ENCODE measurements at places on chromosomes 5 and 9. TPM values are rescaled to one million over a fixed set of nuclear protein-coding genes. Genes with fewer than 3 reads are reported as not detected.

The PCDHGA8 gene
- total RNA-seq: not detected

The MAMDC4 gene
- 15.9 TPM for total RNA-seq

The PHF19 gene
- total RNA-seq: 289 TPM

The SHC3 gene
- not detected for total RNA-seq

The CAMK4 gene
- total RNA-seq: 40.6 TPM

The PRUNE2 gene
- total RNA-seq: not detected

The FYB1 gene
- total RNA-seq: 129 TPM

- no peak for DNase-seq
These were observed 66.7 kb downstream of the SIL1 start for GRCh38 chr5:139131465-139131864.

DNA sequence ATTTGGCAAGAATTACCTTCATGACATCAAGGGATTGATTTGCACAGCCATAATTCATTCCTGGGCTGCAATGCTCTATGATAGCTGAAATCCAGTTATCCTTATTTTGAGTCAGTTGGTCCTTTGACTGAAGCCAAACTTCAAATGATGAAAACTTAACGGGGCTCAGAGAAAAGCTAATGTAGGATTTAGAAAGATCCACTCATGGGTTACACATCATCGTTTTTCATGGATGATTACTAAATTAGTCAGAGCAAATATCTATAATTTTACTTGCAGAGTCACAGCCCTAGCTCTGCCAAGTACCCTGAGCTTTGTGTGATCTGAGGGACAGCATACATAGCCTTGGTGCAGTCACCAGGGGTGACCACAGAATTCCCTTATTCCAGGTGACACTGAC is 27.3 kb upstream of the MUSK start:
- DNase-seq: no peak

DNA sequence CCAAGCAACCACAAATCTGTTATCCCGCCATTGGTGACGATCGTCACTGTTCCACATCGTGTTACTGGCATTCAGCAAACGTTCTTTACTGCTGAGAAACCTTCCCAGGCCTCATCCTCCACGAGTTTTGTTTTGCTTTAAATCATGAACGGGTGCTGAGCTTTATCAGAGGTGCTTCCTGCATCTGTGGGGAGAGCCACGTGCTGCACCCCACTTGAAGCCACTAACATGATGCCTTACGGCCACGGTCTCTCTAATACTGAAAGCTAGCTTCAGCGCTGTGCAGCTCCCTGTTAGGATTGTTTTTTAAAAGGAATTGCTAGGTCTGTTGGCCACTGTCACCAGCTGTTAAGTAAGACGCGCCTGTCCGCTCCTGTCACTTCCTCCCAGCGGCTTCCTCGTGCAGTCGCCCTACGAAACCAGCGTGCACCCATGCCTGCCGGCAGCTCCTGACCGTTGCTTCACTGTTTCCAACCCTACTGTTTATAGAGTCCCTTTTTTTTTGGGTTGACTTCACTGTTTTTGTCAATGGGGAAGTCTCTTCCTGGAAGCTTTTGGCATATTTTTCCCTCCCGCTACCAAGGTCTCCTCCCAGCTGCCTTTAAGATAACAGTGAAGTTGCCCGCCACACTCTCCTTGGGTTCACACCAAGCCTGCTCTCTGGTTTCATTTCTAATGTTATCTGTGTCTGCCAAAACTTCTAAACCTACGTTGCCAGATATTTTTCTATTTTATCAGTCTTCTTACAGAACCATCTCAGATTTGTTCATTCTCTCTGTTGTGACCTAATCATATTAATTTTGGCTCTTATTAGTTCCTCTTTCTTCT is 20.3 kb downstream of the LPCAT1 start:
- no peak for DNase-seq

DNA sequence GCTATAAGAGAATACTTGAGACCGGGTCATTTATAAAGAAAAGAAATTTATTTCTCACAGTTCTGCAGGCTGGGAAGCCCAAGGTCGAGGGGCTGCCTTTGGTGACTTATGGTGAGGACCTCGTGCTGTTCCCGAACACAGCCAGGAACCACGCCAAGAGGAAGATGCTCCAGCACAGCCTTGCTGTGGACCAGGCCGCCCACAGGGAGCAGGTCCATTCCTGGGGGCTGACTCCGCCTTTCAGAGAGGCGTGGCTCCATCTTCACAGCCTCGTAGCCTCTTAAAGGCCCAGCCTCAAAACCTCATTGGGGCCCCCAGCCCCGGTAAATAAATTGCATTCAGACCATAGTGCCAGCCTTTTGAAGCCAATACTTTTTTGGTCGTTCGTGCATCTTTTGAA is 93.5 kb upstream of the CACNA1B start:
- DNase-seq: no peak

GRCh38 chr5:170388818-170389549 is at the start of gene KCNMB1:
Gene KCNMB1, minus strand, starts transcription at chr5:170389367. Its CDS starts 3,920 bp downstream, at chr5:170385447.
- no peak for DNase-seq

DNA sequence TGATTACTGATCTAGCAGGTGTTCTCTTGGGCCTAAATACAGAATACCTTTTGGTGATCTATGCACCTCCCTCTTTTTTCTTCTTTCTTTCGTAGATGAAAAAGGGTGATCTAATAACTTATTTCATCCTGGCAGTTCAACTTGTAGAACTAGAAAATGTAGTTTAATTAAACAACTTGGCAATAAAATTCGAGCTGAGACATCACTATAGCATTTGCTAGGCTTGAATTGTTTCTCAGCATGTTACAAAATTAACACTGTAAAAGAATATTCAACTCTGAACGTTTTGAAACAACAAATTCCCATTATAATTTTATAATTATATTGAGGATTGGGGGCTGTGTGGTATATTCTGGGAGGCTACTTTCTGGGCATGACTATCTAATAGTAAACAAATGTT is 19.5 kb downstream of the SMIM15 start:
- no peak for DNase-seq

DNA sequence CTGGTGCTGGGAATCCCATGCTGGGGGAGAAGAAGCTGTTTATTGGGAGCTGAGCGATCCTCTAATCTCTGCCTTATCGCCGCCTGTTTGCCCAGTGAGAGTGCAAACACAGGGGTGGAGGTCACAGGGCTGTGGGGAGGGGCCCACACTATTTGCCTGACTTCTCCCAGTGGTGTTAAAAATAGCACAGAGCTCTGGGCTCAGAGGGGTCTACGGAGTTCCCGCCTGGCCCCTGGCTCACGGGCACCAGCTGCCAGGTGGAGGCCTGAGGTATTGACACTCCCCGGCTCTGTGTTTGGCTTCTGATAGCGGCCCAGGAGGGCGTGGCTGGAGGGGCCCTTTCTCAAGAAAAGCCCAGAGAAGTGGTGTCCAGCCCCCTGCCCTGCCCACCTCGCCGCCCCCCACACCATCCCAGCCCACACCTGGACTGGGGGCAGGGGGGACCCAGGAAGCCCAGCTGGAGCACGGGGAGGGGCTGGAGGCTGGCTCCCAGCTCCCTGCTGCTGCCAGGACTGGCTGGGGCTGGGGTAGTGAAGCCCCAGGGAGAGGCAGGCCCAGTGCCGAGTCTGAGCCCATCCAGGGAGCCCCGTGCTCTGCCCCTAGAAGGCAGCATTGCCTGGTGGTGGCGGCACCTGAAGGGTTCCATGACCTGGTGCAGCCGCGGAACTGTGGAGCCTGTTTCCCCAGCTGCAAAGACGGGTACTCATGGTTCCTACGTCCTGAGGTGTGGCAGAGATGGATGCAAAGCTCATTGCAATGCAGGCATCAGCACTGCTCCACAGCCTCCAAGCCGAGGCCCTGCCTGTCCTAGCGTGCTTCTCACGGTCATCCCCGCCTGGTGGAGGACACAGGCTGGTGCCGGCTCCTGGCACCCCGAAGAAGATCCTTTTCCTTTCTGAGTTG is 35.7 kb upstream of the EGFL7 start:
- DNase-seq: no peak

DNA sequence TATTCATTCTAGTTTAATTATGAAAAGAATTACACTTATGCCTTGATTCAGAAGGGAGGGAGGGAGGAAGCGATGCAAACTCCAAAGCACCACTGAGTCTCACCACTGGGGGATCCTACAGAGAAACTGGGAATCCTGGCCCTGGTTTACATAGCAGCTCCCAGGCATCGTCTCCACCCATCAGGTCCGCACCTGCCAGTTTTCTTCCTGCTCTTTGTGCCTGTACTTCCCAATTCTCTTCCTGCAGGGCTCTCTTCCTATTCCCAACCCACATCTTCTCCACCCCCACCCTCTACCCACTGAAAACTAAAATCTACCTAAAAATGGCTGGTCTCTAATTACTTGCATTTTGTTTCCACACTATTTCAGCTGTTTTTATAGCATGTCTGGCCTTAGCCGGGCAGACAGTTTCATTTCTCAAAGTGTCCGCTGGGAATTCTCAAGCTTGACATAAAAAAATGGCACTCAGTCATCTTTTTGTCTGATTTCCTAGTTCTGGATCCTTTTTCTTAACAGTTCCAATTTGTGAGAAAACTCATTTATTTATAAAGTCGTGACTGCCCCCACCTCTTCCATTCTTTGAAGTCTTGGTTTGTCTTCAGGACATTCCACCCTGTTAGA is 1.6 kb upstream of the TNIP1 start:
- no peak for DNase-seq

DNA sequence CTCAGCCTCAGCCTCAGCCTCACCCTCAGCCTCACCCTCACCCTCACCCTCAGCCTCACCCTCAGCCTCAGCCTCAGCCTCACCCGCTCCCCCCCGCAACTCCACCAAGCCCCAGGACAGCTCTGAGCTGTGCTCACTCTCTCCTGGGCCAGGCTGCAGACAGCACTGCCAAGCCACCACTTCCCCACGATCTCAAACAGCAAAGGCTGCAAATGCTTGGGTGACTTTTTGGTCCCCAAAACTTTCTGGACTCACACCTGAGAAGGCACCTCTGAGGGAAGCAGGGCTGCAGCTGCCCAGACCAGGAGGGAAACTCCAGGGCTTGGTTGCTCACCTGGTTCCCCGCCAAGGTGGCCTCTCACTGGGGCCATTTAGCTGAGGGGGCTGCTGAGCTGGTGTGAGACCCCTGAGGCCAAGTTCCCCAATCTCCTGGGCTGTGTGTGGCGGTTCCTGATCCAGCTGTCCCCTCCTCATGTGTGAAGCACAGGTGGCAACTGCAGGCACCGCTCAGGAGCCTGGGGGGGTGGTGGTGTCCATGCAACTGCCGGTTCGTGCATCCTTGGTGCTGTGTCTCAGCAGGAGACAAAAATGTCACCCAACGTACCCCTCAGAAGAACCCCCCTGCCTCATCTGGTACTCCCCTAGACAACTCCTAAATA is 17.8 kb downstream of the MRPL36 start:
- DNase-seq: no peak

DNA sequence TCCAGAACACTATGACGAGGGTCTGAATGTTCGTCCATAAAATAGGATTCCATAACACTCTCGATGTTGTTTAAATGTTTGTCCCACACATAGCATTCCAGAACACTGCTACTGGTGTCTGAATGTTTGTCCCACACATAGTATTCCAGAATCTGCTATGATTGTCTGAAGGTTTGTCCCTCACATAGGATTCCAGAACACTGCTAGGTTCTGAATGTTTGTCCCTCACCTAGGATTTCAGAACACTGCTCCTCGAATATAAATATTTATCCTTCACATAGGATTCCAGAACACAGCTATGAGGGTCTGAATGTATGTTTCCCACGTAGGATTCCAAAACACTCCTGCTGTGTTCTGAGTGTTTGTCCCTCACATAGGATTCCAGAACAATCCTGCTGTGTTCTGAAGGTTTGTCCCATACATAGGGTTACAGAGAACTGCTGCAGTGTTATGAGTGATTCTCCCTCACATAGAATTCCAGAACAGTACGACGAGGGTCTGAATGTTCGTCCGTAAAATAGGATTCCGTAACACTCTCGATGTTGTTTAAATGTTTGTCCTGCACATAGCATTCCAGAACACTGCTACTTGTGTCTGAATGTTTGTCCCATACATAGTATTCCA is 215.3 kb downstream of the FOXD4L6 start:
- DNase-seq: no peak

- DNase-seq: no peak
These were observed 24.0 kb upstream of the LTC4S start for GRCh38 chr5:179769796-179770195.

- DNase-seq: no peak
These were observed 585.1 kb upstream of the FAM174A start for GRCh38 chr5:99949969-99950524.

GRCh38 chr9:91761362-91761761 is 188.7 kb downstream of the ROR2 start:
- no peak for DNase-seq

DNA sequence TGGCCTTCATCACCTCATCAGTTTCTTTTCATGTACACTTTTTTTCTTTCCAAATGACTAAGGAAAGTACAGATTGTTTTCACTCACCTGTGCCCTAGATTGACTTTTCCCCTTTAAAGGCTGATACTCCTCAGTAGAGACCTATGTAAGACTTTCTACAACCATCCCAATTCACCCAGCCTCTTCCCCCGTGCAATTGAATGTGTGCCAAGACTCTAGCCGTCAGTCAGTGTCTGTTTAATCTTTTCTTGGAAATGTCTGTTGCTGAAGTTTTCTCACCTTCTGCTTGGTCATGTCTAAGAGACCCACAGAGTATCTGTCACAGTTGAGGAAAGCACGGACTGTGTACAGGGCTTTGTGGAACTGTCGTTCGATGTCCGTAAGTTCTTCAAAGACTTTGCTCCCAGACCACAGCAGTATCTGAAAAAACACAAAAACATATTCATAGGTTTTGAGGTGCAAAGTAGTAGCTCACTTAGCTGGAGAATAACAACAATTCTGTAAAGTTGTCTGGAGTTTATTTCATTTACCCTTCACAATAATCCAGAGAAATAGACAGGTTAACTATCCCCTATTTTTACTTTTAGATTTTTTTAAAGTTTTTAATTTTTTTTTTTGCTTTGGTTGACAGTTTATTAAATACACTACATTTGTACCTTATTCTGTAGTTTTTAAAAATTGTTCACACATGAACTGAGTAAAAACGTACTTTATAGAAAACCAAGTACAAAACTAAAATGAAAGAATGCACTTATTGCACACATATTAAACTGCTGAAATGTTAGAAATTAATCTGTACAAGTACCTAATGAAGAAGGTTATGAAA is 13.6 kb downstream of the PDE6A start:
- DNase-seq: no peak

DNA sequence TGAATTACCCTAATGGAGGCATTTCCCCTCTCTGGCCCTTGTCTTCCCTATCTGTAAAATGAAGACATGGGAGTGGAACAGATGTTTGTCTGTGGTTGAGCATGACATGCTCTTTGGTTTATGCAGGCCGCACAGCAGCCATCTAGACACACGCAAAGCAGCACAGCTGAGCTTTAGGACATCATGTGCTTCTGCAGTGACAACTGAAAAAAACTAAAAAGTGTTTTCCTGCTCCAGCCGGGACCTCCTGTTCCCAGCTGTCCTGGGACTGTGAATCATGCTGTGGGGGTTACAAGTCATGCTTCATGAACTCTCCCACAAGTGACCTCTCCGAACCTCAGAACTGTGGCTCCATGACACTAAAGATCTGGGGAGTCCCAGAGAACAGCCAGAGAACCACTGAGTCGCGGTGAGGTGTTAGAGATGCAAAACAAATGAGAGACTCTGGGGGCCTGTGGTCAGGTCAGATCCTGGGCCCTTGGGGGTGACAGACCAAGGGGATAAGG is 1.7 kb downstream of the SMIM3 start:
- peak; percentile 70 for DNase-seq

- peak; percentile 52 for DNase-seq
These were observed 943 bp downstream of the STING1 start for GRCh38 chr5:139481580-139482049.
